Stimulated activated CD8-positive, alpha-beta memory T cell treated with anti-CD3 and anti-CD28 coated beads, Interleukin-4, amount 100 ng/mL, for 1 hour (primary cell): ENCODE measurements at places on chromosomes 3 and 15.

DNA sequence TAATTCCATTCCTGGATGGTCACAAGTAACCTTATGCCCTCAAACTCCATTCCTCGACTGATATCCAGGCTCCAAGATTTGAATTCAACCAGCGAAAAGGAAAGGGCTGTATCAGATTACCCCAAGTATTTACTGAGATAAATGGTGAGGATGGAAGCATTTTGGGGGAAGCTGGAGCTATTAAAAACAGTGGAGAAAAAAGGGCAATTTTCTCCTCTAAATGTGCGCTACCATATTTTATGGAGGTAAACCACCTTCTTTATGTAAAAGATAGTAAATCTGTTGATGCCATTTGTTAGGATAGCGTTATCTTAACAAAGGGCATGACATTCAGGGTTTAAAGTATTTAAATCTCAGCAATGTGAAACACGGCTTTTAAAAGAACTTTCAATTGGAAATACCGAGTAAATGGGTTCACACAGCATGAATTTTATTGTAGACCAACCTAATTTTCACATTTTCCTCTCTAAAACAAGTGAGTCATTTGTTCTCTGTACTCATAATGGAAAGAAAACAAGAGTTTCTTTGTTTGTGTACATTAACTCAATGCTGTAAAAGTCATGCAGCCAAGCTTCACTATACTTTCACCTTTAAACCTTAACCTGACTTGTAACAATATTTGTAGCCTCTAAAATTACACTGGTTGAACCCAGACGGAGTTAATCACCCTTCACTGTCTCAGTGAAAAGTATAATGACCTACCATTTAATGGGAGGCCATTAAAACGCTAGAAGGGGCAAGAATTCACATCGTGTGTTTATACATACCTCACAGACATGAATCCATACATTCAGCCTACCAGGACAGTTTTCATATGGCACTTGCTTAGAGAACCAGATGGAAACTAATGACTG, 773.4 kb downstream of the ROBO1 start:
- DNase-seq: no peak

- DNase-seq: no peak
Observed at GRCh38 chr3:195751560-195751959, 30.8 kb downstream of the MUC20 start.

DNA sequence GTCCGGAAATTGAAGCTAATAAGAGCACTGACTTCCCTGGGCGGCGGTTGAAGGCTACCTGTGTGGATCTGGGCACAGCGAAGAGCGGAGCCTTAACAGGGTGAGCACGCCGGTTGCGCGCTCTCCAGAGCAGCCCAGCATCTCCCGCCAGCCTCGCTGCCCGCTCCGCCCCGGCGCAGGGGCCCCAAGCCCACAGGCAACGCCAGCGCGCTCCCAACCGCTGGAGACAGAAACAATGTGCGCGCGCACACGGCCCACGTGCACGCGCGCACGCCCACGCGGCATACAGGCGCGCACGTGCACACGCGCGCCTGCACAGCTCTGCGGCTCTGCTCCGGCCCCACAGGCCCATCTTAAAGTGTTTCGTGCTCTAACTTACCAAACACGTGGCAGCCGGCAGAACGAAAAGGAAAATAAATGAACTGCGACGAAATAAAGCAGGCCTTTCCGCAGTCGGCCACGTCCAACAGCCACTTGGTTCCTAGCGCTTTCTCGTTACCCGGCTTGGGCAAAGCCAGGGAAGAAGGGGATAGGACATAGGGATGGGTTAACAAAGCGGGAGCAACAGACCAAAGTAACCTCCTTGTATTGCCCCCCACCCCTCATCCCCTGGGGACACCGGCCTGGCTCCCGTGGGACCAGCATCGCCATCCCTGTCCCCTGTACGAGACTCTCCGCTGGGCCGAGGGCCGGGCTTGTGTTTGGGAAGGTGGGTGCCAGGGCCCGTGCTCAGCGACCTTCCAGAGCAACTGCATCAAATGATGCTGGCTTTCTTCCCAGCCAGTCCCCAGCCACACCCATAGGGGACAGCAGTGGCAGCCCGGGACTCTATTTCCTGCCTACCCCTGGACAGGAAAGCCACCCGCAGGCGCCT, 203.7 kb downstream of the ABHD5 start:
- DNase-seq: no peak

DNA sequence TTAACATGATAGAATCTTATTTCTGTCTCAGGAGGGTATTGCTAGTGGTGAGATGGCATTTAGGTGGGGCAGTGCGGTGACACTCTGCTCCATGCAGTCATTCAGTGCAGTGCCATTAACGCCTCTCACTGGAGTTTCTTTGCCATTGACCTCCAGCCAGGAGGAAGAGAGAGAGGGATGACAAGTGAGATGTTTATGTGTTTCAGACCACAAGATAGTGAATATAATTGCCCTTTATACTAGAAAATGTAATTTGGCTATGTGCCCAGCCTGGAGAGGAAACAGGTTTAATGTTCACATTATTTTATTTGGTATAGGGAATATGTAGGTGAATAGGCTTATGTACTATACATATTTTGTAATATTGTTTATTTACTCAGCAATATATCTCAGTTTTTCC, 84.5 kb downstream of the ZIC1 start:
- no peak for DNase-seq

DNA sequence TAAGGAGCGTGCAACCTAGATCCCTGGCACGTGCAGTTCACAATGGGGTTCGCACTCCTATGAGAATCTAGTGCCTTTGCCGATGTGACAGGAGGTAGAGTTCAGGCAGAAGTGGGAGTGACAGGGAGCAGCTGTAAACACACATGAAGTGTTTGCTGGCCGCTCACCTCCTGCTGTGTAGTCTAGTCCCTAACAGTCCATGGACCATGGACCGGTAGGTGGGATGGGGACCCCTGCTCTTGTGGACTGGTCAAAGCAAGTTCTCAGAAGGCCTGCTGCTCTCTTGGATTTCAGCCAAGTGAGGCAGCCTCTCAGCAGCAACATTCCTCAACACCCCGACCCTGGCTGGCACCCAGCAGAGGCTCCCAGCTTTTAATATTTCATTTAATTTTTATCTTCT, 58.2 kb upstream of the SNRPA1 start:
- DNase-seq: no peak

GRCh38 chr3:150144191-150144708, 173.6 kb upstream of the PFN2 start:
- DNase-seq: no peak

DNA sequence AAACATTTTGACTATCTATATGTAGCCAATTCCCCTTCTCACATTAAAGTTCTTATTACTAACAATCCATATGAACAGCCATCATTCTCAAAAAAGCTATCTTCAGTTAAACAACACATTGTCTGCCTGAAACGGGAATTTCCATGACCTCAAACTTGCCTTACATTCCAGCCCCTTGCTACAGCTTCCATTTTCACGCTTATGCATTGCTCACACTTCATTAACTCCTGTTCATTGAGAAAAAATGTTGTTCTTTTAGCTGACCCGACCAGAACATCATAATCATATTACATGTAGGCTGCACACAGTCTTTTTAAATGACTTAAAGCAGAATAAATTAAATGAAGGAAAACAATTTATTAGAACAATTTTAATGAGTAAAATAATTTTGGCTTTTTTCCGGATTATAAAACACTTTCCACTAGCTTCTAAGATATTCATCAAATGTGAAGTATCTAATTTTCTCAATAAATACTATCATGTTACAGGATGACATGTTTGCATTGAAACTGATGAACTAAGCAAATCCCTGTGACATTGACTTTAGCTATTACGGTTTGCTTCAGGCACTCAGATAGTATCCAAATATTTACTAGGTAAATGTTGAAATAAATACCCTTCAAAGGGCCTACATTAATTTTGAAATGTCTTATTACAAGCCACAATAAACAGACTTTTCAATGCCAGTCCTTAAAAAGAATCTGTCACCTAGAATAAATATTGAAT, 49.9 kb downstream of the P3H2 start:
- no peak for DNase-seq

DNA sequence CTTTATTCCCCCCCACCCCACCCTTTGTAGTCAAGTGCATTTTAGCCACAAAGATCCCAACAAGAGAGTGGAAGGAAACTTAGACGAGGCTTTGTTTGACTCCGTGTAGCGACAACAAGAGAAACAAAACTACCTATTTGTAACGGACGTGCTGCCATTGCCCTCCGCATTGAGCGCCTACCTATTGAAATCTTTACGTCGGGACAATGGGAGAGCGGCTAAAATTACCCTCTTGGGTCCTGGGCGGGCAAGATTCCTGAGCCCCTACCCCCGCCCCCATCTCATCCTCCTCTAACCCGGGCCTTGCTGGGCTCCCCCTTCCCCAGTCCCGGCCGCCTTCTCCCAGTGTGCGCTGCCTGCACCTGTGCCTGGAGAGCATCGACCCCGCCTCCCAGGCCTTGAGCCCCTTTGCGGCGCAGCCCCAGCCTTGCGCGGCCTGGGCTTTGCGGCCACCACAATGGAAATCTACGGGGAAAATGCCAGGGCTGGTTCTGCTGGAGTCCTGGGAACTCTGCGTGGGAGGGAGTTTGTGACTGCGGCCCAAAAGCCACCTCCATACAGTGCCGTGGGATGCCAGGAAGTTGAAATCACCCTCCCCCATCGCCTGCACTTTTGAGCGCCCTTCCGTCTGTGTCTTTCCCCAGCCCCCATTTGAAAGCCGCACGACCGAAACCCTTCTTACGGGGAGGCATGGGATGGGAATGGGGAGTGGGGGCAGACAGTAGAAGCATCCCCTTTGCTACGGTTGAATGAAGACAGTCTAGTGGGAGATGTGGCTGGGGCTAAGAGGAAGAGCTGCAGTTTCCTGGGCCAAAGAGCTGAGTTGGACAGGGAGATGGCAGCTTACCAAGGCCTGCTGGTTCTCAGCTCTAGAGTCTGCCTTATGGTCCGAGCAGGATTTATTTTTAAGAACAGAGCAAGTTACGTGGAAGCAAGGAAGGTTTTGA, 1.1 kb upstream of the SOX2 start:
- DNase-seq: no peak

DNA sequence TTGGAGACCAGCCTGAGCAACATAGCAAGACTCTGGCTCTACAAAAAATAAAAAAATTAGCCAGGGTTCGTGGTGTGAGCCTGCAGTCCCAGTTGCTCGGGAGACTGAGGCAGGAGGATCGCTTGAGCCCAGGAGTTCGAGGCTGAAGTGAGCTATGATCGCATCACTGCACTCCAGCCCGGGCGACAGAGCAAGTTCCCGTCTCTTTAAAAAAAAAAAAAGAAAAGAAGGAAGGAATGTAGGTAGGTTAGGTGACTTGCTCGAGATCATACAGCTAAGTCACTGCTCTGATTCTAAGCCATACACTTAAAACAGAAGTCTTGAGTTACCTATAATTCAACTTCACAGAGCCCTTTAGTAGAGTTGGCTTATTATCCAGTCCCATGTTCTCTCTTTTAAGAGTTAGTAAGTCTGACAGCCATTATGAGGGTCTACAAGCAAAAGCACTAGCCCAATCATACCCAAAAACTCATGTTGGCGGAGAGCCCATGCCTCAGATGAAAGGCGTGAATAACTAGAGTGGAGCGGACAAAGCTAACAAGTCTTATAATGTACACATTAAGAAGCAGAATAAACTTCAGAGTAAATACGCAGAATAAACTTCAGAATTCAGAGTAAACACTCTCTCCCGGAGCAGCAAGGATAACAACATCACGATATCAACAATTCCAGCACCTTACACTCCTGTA, 768 bp downstream of the AAGAB start:
- no peak for DNase-seq

DNA sequence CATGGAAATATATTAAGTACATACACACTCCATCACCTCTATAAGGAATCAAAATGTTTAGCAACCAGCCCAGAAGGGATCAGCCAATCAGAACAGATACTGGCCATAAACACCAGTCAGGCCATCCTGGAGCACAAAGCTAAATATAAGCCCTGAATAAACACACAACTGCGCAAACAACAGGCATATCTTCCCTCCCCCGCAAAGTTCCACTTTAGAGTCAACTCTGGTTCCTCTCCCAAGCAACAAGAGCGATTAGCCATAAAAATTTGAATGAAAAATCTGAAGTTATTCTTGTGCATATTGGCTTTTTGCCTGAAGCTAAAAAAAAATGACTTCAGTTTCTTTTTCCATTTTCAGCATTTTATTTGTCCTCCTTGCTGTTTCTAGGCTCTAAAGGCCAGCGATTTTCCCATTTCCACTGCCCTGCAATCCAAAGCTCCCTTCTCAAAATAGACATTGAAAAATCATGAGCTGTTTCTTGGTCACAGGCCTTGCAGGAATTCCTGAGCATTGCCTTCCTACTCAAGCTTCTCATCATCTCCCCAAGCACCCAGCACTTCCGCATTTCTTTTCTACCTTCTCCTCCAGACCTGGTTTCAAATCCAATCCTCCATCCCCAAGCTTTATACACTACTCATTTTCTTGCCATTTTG, 247.9 kb downstream of the ZMAT3 start:
- no peak for DNase-seq

- peak; percentile 59 for DNase-seq
Observed at GRCh38 chr3:155805802-155806618, at the start of gene C3orf33. Gene C3orf33 (minus strand): TSS chr3:155806278. CDS start chr3:155806252, 26 bp downstream.

DNA sequence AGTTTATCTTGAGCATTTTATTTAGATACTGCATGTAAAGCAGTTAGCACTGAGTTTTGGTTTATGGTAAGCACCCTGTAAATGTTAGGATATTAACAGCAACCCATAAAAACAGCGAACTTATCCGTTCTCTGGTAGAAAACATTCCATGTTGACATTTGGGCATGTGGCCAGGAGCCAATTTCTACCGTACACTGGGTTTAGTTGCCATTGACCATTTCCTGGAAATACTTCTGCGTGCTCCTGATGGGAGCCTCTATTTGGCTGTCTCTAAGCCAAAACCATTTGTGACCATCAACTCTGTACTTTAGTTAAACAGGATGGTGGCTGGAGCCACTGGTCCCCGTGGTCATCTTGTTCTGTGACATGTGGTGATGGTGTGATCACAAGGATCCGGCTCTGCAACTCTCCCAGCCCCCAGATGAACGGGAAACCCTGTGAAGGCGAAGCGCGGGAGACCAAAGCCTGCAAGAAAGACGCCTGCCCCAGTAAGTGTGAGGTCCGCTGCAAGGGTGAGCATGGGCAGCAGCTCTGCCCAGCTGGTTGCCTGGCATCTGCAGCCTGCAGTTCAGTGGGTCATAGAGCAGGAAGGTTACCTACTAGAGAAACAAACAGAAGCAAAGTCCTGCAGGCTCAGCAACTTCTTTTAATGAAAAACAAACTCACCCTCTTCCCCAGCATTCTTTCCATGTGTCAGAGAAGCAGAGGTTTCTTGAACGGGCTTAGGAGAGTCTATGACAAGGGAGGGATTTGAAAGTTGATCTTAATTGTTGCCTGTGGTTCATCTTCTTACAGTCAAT, 7.1 kb downstream of the THBS1 start:
- DNase-seq: no peak

- DNase-seq: no peak
Observed at GRCh38 chr3:78822726-78823125, 945.1 kb downstream of the ROBO1 start.

GRCh38 chr15:67242708-67243111, 11.8 kb downstream of the AAGAB start:
- DNase-seq: no peak

- DNase-seq: no peak
Observed at GRCh38 chr15:89787944-89788343, 11.8 kb downstream of the MESP2 start.
